Hepatic stellate cell (primary cell): ENCODE measurements at places on chromosomes 13 and 19.

DNA sequence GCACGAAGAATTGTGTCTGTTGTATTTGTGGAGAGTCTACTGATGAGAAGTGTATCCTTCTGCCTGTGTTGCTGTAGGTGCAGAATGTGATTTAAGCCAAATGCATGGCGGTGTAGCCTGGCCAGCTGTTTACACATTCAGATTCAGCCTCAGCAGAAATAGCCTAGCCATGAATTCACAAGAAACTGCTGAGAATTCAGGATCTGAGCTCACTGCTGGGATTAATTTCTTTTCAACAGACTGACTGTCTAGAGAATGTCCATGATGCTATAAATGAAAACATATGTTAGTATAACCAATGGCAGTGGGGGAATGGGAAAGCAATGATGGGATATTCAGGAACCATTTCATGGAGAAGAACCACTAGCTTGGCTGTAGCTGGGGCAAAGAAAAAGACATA lies 77.4 kb upstream of the RNF113B start:
- no peak for DNase-seq

DNA sequence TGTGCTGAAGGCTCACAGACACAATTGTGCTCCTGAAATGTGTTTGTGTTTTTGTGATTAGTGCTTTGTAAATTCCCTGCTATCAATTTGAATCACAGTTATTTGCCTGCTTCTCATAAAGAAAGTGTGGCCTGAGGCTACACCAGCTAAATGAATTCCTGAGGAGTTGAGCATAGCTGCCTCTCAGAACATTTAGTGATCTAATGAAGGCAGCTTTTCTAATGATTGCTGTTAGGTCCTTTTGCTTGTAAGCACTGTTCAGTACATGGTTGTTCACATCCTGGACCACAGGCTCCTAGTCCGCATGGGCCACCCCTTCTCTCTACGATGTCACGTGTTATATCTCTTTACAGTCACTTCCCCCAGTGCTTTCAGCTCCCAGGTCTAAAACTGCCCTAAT lies 238.2 kb downstream of the B3GLCT start:
- no peak for DNase-seq

GRCh38 chr13:21486322-21486721 lies 27.2 kb upstream of the ZDHHC20 start:
- no peak for DNase-seq

- DNase-seq, result peak; percentile 65
These were observed 87.6 kb upstream of the SLC15A1 start for GRCh38 chr13:98839856-98840769.

- no peak for DNase-seq
These were observed 64.5 kb upstream of the MCF2L start for GRCh38 chr13:112904436-112904960.

DNA sequence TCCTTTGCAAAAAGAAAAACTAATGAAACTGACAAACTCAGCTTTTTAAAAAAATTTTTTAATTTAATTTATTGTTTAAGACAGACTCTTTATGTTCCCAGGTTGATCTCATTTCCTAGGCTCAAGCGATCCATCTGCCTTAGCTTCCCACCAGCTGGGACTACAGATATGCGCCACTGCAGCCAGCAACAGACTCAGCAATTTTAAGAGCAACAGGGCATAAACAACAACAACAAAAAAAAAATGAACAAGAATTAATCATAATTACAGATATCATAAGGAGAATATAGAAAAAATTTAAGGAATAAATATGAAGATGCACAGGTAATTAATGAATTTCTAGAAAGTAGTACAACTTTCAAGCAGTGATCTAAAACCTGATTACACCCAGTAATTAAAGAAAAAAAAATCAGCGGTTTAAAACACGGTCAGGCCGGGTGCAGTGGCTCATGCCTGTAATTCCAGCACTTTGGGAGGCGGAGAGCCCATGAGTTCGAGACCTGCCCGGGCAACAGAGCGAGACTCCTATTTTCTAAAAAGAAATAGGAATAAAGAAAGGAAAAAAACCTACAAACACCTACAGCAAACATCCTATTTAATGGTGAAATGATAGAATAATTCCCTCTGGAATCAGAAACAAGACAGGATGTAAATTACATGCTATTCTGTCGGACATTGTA lies 1.4 kb downstream of the ZNF699 start:
- no peak for DNase-seq

GRCh38 chr13:36192166-36192565 lies 22.2 kb downstream of the SOHLH2 start:
- no peak for DNase-seq

DNA sequence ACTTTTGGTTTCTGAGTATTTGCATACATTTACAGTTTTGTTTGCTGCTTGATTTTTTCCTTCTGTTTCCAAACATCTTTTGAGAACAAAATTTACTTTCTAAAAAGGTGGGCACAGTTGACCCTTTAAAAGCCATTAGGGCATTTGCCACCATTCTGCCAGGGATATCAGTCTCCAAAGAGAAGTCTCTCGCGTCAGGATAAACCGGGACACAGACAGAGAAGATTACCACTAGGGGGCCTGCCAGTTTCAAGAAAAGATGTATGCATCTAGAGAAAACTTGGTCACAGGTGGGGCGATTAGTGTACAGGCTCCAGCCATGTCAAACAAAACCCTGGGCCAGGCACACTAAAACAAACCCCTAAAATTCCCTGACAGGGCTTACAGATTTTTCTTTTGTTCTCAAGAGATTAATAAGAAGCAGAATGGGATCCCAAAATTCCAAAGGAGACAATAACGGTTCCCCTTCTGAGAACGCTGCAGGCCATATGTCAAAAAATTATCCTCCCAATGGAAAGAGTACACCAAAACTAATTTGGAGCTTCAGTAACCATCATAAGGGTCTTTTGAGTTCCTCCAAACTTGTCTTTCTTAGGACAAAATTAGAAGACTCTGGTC lies 10.7 kb upstream of the PABPC3 start:
- peak; percentile 20 for DNase-seq

DNA sequence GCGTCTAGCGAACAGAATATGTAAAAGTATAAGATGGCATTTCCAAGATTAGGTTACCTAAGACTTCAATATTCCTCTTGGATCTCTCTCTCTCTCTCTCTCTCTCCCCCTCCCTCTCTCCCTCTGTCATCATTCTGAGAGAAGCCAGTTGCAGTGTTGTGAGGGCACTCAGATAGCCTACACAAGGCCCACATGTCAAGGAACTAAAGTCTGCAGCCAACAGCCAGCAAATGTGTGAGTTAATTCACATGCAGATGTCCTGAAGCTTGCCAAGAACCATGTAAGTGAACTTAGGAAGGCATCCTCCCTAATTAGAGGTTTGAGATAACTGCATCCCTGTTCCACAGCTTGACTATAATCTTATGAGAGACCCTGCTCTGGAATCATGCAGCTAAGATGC lies 822.9 kb upstream of the PRR20A start:
- DNase-seq, result no peak
